ENCODE measurements at places on chromosomes 3 and 15. TPM values are rescaled to one million over a fixed set of nuclear protein-coding genes. Genes with fewer than 3 reads are reported as not detected.

- H3K36me3 ChIP-seq, result no peaks in the 10 kb centered on the region
- H3K27ac ChIP-seq, result no peak overlapping the region
- H3K4me3 ChIP-seq, result no peak overlapping the region
- no peaks in the 10 kb centered on the region for H3K4me1 ChIP-seq
- no peaks in the 10 kb centered on the region for H3K27me3 ChIP-seq
- DNase-seq, result no peak
Observed at GRCh38 chr3:152104847-152105415, 163.8 kb upstream of the MBNL1 start.

DNA sequence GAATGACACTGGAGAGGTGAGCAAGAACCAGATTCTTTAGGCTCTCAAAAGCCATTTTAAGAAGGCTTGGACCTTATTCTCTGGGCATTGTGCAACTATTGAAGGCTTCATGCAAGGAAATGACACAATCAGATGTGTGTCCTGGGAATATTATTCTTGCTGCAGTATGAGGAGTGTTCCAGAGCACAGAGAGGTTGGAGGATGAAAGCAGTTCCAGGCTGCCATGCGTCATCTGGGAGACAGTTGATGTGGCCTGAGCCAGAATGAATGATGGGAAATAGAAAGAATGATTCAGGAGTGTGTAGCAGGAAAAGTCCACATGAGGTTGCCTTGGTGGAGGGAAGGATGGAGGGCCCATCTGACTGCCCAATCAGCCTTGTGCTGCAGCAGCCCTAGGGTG lies 123.1 kb downstream of the CHCHD6 start:
- no peaks in the 10 kb centered on the region for H3K4me1 ChIP-seq
- H3K27me3 ChIP-seq, result no peaks in the 10 kb centered on the region
- H3K36me3 ChIP-seq, result no peaks in the 10 kb centered on the region
- no peak overlapping the region for H3K4me3 ChIP-seq
- no peak overlapping the region for H3K27ac ChIP-seq
- no peak for DNase-seq

GRCh38 chr15:78050441-78050809 lies 27.1 kb downstream of the TBC1D2B start:
- no peaks in the 10 kb centered on the region for H3K27me3 ChIP-seq
- H3K4me3 ChIP-seq, result no peak overlapping the region

The CPEB1 gene
- 2.7 TPM for total RNA-seq

The LRRN1 gene
- 2.2 TPM for total RNA-seq

The LMAN1L gene
- total RNA-seq, result not detected
